ENCODE measurements at places on chromosomes 5 and 9.

GRCh38 chr5:96094904-96095303 is 133.3 kb upstream of the ELL2 start:
- DNase-seq = no peak

DNA sequence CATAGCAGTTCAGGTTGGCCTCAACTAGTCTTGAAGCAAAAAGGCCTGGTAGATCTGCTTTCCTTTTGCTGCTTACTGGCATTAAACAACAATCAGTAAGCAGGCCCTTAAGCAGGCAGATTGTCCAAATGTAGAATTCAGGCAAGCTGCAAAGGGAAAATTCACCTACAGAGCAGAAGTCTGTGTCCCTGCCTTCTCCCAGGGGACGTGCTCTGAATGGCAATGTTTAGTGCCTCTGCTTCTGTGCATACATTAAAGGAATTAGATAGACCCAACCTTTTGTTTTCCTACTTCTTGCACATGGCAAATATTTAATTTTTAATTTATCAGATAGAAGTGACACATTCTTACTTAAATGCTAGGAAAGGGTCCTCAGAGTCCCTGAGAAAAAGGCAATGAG is 328.8 kb upstream of the PIK3R1 start:
- DNase-seq = no peak

DNA sequence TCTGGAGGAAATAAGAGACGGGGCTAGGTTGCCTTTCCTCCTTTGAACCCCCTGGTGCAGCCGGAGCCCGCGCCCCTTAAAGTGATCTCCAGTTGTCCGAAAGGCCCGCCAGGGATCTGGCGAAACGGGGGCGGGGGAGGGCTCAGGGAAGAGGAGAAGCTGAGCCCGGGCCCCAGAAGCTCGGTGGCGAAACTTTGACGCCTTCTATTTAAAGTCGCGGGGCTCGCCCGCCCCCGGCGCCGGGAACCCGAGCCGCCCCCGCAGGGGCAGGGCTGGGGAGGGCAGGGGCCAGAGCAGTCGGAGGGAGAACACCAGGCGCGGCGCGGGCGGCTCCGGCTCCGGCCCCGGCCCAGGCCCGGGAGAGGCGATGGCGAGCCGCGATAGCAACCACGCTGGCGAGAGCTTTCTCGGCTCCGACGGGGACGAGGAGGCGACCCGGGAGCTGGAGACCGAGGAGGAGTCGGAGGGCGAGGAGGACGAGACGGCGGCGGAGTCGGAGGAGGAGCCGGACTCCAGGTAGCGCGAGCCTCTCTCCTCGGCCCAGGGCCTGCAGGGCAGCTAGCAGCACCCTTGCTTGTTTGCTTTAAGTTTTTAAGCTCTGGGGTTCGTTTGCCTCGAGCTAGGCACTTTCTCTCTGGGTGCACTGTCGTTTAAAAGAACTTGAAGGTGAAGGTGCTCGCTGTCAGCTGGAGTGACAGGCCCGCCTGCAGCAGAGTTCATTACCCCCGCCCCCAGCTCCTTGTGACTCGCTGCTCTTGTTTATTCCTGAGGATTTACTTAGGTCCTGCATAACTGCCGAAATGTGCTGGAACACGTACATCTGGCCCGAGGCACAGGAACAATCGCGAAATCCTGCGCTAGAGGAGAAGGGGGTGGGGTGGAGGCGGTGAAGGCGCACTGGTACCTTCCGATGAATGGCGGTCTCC is at the start of gene CMYA5:
CMYA5 (plus strand) TSS at position 296 of the 926 bp plus-strand sequence; CDS start at position 368, 72 bp downstream.
- no peak for DNase-seq

DNA sequence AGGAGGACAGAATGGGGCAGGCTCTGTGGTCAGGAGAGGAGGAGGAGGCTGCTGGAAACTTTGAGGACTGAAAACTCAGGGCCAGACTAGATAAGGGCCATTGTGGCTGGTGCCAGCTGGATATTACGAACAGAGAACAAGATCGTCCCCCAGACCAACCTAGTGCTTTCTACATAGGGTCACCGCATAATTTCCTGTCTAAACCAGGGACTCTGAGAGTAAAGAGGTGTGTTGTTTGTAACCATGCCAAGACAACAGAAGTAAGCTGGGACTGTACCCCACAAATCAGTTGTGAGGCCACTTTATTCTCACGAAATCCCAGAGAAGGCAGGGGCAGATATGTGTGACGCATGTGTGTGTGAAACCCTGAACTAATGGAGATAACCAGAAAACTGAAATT is 20.3 kb upstream of the GFPT2 start:
- DNase-seq = no peak

- no peak for DNase-seq
Observed at GRCh38 chr5:116892993-116893392, 318.4 kb upstream of the SEMA6A start.

GRCh38 chr5:135329913-135330797 is 68.9 kb downstream of the MACROH2A1 start:
- DNase-seq = no peak
